ENCODE measurements at places on chromosomes 7 and 10. TPM values are rescaled to one million over a fixed set of nuclear protein-coding genes. Genes with fewer than 3 reads are reported as not detected.
A peak's percentile ranks its signal among the peaks of the same experiment; 100 is the strongest.

DNA sequence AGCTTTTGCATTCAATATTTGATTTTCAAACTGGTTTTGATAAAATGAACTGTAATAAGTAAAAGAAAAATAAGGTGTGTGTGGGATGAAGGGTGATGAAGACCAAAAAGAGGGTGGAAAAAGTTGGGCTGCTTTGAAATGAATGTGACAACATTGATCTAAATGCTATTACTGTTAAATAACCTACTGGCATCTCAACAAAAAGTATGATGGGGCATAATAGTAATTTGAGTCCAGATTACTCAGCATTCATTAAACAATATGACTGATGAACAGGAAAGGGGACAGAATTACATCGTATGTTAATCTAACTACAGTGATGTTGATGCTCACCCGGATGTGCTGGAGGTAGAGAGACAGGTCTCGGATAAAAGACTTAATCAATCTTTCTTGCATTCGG lies 112.2 kb downstream of the ABCC2 start:
- H3K36me3 ChIP-seq, result peaks cover 80% of the 10 kb centered on the region
- H3K27me3 ChIP-seq, result no peaks in the 10 kb centered on the region
- no peaks in the 10 kb centered on the region for H3K4me1 ChIP-seq
- H3K27ac ChIP-seq, result no peak overlapping the region

- no peak overlapping the region for H3K27ac ChIP-seq
- H3K36me3 ChIP-seq, result no peaks in the 10 kb centered on the region
- H3K4me1 ChIP-seq, result no peaks in the 10 kb centered on the region
- H3K27me3 ChIP-seq, result no peaks in the 10 kb centered on the region
- no peak for DNase-seq
- H3K4me3 ChIP-seq, result no peak overlapping the region
Measured at GRCh38 chr7:16484453-16485158, 19.1 kb upstream of the SOSTDC1 start.

GRCh38 chr10:62029401-62029800 lies 127.9 kb downstream of the ARID5B start:
- no peak for DNase-seq
- no peak overlapping the region for H3K27ac ChIP-seq

- no peaks in the 10 kb centered on the region for H3K36me3 ChIP-seq
- no peaks in the 10 kb centered on the region for H3K4me1 ChIP-seq
- no peak overlapping the region for H3K27ac ChIP-seq
- DNase-seq, result no peak
- H3K27me3 ChIP-seq, result no peaks in the 10 kb centered on the region
Measured at GRCh38 chr10:30404540-30404939, 29.4 kb upstream of the MAP3K8 start.

DNA sequence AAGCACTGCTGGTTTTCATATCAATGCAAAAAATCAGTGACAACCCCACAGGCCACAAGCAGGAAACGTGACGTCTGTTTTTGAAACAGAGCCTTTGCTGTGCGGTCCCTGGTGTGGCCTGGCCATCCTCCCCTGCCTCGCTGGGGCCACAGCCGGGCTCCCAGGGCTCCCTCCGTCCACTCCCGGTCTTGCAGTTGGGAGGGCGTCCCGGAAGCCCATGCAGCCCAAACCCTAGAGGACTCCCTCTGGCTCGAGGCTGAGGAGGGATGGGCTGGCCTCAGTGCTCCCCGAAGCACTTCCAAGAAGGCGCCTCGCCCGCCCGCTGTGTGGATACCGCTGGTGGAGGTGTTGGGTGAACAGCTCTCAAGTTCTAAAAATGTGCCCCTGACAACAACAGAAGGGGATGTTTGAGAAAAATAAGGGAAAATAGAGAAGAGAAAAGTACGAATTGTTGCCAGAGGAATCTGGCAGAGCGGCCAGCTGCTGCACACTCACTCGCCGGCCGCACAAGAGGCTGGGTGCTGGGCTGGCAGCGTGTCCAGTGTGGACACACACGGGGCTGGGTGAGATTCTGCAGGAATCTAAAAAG lies 73.5 kb downstream of the ZRANB1 start:
- H3K27ac ChIP-seq, result peak overlapping the region; percentile 16
- no peak overlapping the region for H3K4me3 ChIP-seq
- no peaks in the 10 kb centered on the region for H3K4me1 ChIP-seq
- no peaks in the 10 kb centered on the region for H3K27me3 ChIP-seq

- no peak for DNase-seq
- no peaks in the 10 kb centered on the region for H3K36me3 ChIP-seq
- no peaks in the 10 kb centered on the region for H3K27me3 ChIP-seq
- H3K4me3 ChIP-seq, result no peak overlapping the region
Measured at GRCh38 chr10:121509112-121509511, 89.1 kb downstream of the FGFR2 start.

GRCh38 chr7:102008535-102009262 lies 191.3 kb downstream of the CUX1 start:
- H3K4me3 ChIP-seq, result no peak overlapping the region
- H3K27me3 ChIP-seq, result no peaks in the 10 kb centered on the region
- no peak for DNase-seq
- no peaks in the 10 kb centered on the region for H3K4me1 ChIP-seq
- no peaks in the 10 kb centered on the region for H3K36me3 ChIP-seq
- H3K27ac ChIP-seq, result no peak overlapping the region

- H3K36me3 ChIP-seq, result no peaks in the 10 kb centered on the region
- no peak for DNase-seq
- no peaks in the 10 kb centered on the region for H3K4me1 ChIP-seq
- no peak overlapping the region for H3K27ac ChIP-seq
Measured at GRCh38 chr7:17044861-17045260, 163.1 kb upstream of the AGR3 start.

The TSC22D4 gene
- total RNA-seq, result 18.5 TPM

The FBH1 gene
- total RNA-seq, result 35.2 TPM

The WAC gene
- 50.0 TPM for total RNA-seq

The PRLHR gene
- total RNA-seq, result not detected

The TMEM178B gene
- total RNA-seq, result not detected

The CTBP2 gene
- total RNA-seq, result 8.2 TPM

The AKR1C2 gene
- total RNA-seq, result 2,018 TPM

All from right lobe of liver (tissue), 6 donors.